Activated CD4-positive, alpha-beta T cell treated with anti-CD3 and anti-CD28 coated beads for 1 hour (primary cell): ENCODE measurements at places on chromosomes 12 and 14.

DNA sequence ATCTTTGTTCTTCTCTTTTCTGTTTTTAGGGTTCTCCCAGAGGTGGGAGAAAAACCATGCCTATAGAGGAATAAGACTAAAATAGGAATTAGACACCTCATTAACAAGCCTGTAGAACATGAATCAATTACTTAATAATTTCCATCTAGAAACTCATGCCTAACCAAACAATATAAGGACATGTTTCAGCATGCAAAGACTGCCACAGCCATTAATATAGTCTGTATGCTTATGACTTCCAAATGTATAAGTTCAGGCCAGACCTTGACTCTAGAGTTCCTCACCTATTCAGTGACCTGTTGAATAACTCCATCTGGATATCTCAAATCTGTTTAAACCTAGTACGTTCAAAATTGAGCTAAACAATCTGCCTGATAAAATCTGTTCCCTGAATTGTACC lies 304.6 kb downstream of the BMP4 start:
- no peak for DNase-seq

- DNase-seq, result no peak
Observed at GRCh38 chr12:15863984-15864383, 18.2 kb upstream of the STRAP start.

- no peak for DNase-seq
Observed at GRCh38 chr12:127162902-127163301, 1104.1 kb upstream of the TMEM132C start.

DNA sequence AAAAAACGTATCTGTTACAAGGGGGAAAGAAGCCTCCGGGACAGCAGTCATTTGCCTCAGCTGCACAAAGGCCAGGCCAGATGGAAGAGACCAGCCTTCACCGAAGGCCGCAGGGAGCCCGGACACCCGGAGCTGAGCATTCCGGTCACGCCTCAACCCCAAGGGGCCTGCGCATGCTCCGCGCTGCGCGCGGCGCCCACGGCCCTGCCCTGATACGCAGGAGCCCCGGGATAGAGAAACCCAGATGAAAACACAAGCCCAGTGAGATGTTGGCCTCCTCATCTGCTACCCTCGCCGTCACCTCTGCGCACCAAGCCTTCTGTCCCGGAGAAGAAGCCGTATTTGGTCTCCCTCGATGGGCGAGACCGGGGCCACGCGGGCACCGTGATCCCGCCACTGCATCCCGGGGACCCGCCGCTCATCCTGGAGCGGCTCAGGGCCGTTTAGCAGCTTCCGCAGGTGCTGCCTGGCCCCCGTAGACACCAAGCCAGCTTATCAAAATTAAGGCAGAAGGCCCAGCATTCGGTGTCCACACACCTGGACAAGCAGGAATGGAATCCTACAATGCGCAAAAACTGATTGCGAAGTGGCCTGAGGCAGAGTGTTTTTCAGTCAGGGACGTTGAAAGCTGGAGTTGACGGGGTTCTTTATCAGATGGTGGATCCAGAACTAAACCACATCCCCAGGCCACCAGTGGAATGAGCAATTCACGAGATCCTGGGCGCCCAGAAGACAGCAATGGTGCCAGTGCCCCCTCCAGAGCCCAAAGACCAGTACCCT lies 2.6 kb downstream of the OR8S1 start:
- DNase-seq, result no peak

DNA sequence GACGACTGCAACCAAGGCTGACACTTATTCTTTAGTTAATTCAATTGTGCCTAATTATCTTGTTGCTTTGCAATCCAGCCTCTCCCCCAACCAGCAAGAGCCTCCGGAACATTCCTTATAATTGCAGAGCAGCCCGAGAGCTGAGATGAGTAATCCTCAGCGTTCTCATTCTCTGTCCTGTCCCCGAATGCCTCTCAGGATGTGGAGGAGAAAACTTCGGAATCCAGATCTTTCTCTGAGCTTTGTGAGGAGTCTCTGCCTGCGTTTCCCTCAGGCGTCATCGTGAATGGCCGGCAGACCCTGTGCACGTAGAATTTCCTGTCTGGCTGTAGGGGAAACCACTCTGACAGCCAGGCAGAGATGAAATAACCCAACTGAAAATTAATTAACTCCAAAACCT lies 160.5 kb upstream of the DIO3 start:
- no peak for DNase-seq

- DNase-seq, result no peak
Observed at GRCh38 chr12:5524769-5525436, 93.0 kb downstream of the NTF3 start.

GRCh38 chr14:100015251-100015655 lies 50.0 kb upstream of the EVL start:
- no peak for DNase-seq

DNA sequence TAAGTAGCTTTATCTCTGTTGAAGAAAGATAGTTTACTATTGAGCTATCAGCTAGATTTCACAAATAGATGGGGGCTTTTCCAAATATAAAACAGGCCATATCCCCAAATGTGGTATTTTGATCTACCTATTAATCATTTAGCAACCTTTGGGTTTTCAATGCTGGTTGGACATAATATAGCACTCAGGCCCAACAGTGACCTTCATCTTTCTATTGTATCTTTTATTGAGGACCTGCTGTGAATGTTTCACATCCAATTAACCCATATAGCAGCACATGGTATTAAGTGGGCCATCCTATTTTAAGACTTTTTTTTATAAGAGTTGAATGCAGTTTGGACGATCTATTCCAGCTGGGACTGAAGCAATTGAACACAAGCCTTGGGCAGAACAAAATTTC lies 10.0 kb upstream of the NR1H4 start:
- DNase-seq, result no peak

GRCh38 chr14:40682131-40682913 lies 924.4 kb upstream of the LRFN5 start:
- DNase-seq, result no peak

- DNase-seq, result no peak
Observed at GRCh38 chr12:31249356-31249755, 76.6 kb downstream of the SINHCAF start.

DNA sequence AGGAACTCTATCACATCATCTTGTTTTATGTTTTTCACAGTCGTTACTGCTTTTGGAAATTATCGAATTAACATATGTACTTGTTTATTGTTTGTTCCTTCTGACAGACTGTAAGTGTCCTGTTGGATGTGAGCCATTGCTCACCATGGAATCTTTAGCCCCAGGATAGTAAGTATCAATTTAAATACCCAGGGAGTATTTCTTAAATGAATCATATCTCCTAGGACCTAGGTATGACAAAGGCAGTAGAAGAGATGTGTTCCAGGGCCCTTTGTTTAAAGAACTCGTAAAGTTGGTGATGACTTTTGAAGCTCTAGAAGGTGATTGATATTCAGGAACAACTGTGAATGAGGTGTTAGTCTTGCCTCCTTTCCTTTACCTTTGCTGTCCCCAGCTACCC lies 30.3 kb upstream of the STRAP start:
- DNase-seq, result no peak
